H4 (cell line): ENCODE measurements at places on chromosomes 16 and 17. TPM values are rescaled to one million over a fixed set of nuclear protein-coding genes. Genes with fewer than 3 reads are reported as not detected.
A peak's percentile ranks its signal among the peaks of the same experiment; 100 is the strongest.

The SEZ6 gene
- not detected in 2 replicates for total RNA-seq

The VMO1 gene
- total RNA-seq: not detected in 2 replicates

The RASD1 gene
- total RNA-seq: not detected in 2 replicates

The HOXB6 gene
- 1.4 and 3.1 TPM in 2 replicates for total RNA-seq

The MYLK3 gene
- 0.14 TPM in 1 of 2 replicates, not detected in the other for total RNA-seq

The THOC6 gene
- 43.5 and 48.2 TPM in 2 replicates for total RNA-seq

The HOXB8 gene
- total RNA-seq: 1.2 and 6.3 TPM in 2 replicates

The CCL8 gene
- not detected in 2 replicates for total RNA-seq

GRCh38 chr16:87540072-87540896 lies 47.5 kb upstream of the ZCCHC14 start:
- no peak for DNase-seq

- no peak for DNase-seq
Observed at GRCh38 chr16:11360641-11361373, 15.5 kb downstream of the RMI2 start.

DNA sequence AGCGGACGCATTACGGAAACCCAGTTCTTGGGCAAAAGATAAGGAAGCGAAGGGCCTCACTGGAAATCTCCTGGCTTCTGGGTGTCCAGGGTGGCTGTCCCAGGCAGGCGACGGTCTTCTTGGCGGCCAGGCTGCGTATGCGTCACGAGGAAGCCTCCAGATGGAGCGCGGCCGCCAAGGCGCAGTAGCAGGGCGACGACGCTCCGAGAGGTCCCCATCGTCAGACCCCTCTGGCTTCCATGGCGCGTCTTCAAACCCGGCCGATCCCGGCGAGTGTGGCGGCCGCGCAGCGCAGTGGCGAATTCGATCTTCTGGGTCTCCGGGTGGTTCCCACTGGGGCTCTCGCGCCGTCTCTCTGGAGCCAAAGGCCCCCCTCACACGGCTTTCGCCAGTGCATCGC lies 13.8 kb upstream of the ANKRD40CL start:
- no peak for DNase-seq

DNA sequence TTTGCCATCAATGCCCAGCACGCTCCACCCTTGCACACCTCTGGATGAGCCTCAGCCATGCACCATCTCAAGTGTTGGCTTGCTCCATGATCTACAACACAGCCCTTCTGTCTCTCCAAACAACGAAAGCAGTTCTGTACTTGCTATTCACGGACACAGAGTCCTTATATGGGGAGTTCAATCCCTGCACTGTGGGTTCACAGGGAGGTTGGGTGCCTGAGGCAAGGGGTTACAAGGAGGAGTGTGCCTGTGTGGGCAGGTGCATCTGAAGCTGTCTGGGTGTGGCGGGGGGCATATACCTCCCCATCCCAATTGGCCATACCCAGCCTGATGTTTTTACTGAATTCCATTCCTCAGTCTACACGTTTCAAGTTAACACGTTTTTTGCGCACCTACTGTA lies 5.6 kb downstream of the RUNDC3A start:
- DNase-seq: no peak

- no peak for DNase-seq
Observed at GRCh38 chr17:65191811-65192740, 54.9 kb downstream of the RGS9 start.

DNA sequence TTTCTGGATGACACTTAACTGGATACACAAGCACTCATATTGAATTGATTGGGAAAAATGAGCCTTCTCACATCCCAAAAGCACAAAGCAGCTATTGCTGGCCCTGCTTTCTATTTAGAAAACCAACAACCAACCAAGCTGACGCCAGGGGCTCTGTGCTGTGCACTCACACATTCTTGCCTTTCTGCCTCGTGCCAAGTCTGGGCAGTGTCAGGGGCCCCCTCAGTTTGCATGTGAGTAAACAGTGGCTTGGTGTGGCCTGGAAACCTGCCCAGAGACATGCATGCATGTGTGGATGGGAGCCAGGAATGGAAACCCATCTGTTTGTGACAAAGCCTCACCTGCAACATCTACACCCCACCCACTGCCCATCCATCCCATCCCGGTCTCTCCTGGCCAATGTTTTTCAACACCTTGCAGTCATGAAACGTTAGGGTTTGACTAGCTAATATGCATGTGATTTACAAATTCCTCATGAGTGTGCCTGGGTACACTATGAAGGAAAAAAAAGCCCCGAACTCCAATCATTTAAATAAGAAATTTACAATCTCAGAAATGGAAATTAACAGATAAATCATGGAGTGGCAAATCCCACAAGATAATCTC lies 20.4 kb downstream of the MIEF2 start:
- no peak for DNase-seq

GRCh38 chr16:85567935-85568334 lies 45.2 kb upstream of the GSE1 start:
- DNase-seq: no peak

DNA sequence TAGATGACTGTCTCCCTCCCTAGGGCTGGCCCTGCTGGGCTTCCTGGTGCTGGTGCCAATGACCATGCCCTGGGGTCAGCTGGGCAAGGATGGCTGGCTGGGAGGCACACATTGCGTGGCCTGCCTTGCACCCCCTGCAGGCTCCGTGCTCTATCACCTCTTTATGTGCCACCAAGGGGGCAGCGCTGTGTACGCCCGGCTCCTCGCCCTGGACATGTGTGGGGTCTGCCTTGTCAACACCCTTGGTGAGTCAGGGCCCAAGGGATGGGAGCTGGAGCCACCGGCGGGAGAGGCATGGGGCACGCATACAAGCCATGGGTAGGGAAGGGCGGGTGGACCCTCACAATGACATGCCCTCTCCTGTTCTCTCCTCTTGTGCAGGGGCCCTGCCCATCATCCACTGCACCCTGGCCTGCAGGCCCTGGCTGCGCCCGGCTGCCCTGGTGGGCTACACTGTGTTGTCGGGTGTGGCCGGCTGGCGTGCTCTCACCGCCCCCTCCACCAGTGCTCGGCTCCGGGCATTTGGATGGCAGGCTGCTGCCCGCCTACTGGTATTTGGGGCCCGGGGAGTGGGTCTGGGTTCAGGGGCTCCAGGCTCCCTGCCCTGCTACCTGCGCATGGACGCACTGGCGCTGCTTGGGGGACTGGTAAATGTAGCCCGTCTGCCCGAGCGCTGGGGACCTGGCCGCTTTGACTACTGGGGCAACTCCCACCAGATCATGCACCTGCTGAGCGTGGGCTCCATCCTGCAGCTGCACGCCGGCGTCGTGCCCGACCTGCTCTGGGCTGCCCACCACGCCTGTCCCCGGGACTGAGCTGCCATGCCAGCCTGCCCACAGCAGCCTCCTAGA lies 2.2 kb downstream of the PAQR4 start:
- DNase-seq: no peak

- no peak for DNase-seq
Observed at GRCh38 chr17:42797067-42798007, 1.2 kb downstream of the COA3 start.

DNA sequence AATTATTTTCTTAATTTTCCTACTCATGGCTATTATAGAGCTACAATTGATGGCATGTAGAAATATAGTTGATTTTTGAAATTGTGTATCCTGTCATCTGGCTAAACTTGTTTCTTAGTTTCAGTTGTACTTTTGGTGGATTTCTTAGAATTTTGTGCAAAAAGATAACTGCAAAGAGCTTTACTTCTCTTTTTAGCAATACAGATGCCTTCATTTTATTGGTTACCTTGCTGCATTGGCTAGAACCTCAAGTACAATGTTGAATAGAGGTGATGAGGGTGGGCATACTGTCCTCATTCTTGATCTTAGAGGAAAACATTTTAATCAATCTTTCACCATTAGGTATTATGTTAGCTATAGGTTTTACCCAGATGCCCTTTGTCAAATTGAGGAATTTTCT lies 67.9 kb downstream of the METRNL start:
- DNase-seq: no peak

- DNase-seq: no peak
Observed at GRCh38 chr17:31597646-31598398, 206.3 kb downstream of the RAB11FIP4 start.

GRCh38 chr17:4140125-4140524 lies 2.7 kb downstream of the ZZEF1 start:
- DNase-seq: no peak

DNA sequence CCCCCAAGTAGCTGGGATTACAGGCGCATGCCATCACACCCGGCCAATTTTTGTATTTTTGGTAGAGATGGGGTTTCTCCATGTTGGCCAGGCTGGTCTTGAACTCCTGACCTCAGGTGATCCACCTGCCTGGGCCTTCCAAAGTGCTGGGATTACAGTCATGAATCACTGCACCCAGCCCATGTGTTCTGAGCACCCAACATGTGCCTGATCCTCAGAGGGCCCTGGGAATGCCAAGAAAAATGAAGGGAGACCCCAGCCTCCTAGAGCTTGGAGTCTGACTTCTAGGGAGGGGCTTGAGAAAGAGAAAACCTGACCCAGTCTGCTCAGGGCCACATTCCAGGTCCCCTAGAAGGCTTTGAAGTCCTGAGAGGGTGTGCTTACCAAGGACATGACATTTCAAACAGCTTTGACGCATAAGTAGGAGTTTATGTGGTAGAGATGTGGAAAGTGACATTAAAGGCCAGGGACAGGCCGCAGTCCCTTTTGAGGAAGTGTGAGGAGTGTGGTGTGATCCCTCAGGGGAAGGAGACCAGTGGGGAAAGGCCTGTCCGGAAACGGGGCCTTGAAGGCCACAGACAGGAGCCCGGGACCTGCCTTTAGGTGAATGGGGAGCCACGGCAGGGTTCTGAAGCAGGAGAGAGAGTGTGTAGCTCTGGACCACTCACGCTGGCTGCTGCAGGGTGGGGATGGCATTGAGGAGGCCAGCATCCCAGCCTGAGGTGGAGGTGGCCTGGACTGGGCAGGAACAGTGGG lies 1.1 kb upstream of the CCL22 start:
- DNase-seq: no peak

GRCh38 chr16:65572156-65572555 lies 450.3 kb upstream of the CDH11 start:
- peak; percentile 58 for DNase-seq

GRCh38 chr17:79093270-79093669 lies 18.6 kb downstream of the ENGASE start:
- DNase-seq: no peak

- DNase-seq: peak; percentile 91
Observed at GRCh38 chr17:77332034-77332971, 191.5 kb downstream of the SEC14L1 start.

DNA sequence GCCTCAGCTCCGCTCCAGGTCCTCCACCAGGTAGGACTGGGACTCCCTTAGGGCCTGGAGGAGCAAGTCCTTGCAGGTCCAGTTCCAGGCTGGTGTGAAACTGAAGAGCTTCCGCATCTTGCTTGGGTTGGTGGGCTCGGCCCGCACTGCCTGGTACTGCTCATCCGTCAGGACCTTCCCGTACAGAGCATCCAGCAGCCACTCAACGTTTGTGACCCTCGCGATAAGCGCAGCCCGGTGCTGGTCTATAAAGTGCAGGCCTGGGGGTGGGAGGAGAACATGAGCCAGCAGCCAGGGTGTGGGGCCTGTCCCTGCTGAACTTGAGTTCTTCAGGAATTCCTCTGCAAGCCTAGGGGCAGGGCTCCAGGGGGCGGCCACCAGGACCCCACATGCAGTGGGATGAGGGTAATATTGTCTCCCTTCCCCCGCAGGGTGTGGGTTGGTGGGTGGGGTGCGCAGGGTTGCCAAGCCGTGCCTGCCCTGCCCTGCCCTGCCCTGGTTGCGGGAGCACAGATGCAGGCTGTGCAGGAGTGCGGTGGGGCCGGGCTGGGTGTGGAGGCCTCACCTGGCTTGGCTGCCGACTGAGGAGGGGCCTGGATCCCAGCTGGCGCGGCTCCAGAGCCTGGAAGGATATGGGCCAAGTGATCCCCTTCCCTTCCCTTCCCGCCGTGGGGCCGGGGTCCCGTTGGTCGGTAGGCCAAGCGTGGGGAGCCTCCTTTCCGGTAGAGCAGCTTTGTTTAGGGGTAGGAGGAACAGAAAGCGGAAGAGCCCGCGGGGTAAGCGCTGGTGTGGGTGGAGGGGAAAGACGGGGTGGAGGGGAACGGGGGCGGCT lies 762 bp downstream of the PYCARD start:
- DNase-seq: no peak

GRCh38 chr17:9020824-9021157 lies 519 bp upstream of the NTN1 start:
- DNase-seq: no peak

GRCh38 chr16:20051611-20052010 lies 22.1 kb downstream of the GPR139 start:
- no peak for DNase-seq

DNA sequence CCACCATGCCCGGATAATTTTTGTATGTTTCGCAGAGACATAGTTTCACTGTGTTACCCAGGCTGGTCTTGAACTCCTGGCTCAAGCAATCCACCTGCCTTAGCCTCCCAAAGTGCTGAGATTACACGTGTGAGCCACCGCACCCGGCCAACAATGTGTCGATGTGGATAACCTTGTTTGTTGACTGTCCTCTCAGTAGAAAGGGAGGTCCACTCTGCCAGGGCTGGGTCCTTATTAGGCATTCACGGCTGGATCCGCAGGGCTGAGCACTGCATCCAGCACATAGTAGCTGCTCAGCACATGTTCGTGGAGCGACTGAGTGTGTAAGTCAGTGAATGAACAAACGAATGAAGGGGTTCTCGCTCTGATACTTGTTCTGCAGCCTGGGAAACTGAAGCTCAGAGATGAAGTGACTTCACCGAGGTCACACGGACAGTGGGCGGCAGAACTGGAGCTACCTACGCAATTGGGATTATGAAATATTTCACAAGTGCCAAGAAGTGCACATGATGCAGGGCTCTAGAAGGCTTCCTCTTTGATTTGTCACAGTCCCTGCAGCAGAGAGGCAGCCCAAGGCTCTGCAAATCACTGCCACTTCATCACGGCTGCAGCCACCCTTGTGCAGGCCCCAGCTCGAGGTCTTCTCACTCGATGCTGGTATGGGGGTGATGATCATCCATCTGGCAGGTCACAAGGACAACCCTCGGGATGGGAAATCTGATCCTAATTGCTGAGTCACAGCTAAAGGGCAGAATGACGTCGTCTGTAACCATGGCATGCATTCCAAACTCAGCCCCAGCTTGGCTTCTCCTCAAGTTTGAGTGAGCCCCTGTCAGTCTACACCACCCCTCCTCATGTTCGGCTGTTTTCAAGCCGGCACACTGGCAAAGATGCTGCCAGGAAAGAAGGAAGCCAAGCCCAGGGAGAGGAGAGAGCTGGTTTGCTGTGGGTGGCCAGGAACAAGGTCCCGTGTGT lies 28.0 kb upstream of the SNN start:
- DNase-seq: peak; percentile 97

DNA sequence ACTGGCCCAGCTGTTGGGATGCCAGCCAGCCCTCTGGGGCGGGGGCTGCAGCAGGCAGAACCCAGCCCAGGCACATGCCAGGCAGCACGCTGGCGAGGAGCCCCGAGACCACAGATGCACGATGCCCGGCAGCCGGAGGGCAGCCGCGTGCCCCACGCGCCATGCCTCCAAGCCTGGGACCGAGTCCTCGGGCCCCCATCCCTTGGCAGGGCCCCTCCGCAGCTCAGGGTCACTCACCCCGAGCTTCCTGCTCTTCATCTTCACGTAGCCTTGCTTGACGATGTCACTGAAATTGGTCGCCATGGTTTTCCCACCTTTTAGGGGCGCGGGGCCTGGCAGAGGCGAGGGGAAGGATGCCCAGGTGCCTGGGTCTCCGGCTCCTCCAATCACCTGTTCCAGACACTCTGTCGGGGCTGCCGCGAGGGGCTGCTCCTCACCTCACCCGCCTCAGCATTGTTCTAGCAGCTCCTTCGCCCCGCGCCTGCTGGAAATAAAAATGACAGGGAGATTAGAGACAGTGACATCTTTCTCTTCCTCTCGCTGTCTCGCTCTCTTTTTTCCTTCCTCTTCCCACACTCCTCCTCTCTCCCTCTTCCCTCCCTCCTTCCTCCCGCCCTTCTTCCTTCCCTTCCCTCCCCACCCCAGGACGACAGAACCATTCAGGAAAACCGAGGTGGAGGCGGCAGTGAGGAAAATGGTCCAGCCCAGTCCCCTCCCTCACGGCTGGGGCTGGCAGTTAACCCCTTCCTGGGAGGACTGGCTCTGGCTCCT lies 6.9 kb downstream of the DOK4 start:
- DNase-seq: peak; percentile 75
